ENCODE measurements at places on chromosomes 1 and 21. TPM values are rescaled to one million over a fixed set of nuclear protein-coding genes. Genes with fewer than 3 reads are reported as not detected.

GRCh38 chr1:80973101-80973500 is 827.6 kb upstream of the ADGRL2 start:
- DNase-seq = no peak

DNA sequence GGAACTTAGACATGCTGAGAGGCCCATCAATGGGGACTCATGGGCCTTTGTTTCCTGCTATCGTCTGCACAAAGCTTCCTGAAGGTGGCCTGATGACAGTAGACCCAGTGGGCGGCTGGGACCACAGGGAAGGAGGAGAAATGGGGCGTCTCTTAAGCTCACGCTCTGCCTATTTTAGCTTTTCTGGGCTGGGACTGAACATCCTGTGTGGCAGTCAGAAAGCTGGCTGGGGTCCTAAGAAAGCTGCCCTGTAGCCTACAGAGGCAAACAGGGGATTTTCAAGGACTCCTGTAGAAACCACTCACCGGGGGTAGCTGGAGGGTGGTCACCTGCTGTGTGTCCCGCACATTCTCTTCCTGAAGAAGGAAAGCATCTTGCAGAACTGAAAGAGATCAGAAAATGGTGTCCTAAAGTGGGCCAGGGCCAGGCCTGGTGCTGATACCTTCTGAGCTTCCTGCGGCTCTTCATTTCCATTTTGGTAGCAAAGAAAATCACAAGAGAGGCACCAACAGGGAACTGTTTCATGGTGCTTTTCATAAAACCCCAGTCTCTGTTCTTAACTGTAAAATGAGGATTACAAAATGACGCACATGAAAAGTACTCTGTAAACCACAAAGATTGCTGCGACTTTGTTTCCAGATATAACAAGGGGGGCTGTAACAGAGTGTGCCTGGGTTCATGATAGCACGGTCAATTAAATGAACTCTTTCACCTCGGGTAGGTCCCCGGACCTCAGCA is 8.6 kb downstream of the ZNF496 start:
- DNase-seq = no peak

DNA sequence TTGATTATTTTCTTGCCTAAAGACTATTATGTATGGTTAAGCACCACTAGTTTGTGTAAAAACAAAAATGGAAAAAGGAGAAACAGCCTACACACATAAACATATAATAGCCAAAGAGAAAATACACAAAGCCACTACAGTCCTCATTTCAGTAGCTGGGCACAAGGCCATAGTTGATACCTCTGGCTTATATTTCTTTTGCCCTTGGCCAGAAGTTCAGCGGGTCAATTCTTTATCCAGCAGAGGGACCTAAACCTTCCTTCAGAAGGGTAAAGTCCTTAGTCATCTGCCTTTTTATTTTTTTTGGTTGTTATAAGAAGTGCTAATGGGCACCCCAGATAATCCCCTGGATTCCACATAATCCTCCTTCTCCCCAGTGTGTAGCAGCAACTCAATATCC is 134.1 kb downstream of the PIGK start:
- no peak for DNase-seq

GRCh38 chr1:168918860-168919741 is 187.4 kb upstream of the ATP1B1 start:
- DNase-seq = peak; percentile 86

- no peak for DNase-seq
Measured at GRCh38 chr1:47508702-47509431, 71.0 kb downstream of the FOXD2 start.

DNA sequence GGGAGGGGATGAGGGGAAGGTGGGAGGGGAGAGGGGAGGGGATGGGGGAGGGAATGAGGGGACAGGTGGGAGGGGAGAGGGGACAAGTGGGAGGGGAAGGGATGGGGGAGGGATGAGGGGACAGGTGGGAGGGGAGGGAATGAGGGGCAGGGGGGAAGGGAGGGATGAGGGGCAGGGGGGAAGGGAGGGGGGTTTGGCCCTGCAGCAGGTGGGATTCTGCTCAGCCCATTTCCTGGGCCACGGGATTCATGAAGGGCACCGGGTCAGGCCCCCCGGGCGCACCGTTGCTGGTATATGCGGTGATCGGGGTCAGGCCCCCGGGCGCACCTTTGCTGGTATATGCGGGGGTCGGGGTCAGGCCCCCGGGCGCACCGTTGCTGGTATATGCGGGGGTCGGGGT is 15.1 kb upstream of the SAMD11 start:
- no peak for DNase-seq

DNA sequence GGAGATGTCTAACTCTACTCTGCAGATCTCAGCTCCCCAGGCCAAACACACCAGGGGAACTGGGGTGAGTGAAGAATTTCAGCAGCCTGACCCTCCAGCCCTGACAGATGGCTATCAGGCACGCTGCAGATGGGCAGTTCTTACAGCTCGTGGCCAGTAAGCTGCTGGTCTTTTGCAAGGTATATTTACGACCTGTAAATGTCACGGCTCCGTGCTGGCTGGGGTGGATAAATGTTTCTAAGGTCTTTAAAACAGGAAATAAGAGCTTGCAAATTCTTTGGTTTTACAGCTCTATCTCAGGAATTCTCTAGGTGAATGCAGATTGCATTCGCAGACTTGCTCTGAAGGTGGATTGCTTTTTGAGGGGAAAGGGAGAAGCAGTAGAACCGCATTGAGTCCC is 10.1 kb downstream of the DOP1B start:
- DNase-seq = no peak

GRCh38 chr1:208509072-208509471 is 264.9 kb upstream of the PLXNA2 start:
- DNase-seq = no peak

DNA sequence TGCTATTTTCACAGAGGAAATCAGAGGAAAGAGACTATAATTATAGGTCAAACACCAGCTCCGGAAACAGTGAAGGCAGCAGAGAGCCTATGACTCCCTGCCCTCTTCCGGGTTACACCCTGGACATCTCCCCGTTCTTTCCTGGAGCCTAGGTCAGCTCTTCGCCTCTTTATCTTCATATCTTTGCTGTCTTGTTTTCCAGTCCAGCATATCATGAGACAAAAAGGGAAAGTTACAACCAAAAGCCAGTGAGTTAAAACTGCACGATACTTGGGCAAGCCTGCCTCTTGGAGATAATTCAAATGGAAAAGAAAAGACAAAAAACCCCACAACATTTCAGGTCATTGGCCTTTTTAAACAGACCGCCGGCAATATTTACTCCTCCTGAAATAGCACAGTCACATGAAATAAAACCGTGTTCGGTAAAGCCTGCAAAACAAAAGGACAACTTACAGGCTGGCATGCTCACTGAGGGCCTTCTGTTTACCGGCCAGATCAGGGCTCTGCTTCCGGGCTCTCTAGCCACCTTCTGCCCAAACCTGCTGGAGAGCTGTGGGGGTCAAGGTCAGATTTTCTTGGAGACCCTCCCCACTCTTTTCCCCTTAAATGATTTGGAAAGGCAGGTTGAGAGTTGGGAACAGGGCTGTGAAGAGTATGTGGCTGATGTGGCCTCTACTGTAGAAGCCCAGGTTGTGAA is 42.8 kb upstream of the PPP2R5A start:
- DNase-seq = no peak

- no peak for DNase-seq
Measured at GRCh38 chr1:87180682-87181081, 148.0 kb upstream of the LMO4 start.

DNA sequence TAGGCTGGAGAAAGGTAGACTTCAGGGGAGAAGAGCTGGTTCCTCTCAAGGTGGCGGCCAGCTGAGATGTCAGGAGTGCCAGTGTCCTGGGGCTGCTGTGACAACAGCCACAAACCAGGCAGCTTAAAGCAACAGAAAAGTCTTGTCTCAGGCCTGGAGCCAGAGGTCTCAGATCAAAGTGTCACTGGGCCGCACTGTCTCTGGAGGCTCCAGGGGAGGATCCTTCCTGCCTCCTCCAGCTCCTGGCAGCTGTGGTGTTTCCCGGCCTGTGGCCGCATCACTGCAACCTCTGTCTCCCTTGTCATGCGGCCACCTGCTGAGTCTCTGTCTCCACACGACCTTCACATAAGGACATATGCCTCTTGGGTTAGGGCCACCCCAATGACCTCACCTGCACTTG is 24.4 kb upstream of the TSPEAR start:
- DNase-seq = no peak

DNA sequence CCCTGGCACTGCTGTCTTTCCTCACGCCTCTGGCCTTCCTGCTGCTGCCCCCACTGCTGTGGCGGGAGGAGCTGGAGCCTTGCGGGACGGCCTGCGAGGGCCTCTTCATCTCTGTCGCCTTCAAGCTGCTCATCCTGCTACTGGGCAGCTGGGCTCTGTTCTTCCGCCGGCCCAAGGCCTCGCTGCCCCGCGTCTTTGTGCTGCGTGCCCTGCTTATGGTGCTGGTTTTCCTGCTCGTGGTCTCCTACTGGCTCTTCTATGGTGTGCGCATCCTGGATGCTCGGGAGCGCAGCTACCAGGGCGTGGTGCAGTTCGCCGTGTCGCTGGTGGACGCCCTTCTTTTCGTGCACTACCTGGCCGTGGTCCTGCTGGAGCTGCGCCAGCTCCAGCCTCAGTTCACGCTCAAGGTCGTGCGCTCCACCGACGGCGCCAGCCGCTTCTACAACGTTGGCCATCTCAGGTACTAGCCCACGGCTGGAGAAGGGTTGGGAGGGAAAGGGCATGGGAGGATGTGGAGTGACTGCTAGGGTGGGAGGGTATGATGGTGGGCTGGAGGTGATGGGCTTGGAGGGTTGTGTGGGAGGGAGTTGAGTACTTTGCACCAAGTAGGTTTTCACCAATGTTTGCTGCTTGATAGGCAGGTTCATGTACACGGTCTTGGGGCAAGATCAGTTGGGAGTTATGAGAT is 18.9 kb downstream of the VANGL2 start:
- DNase-seq = no peak

DNA sequence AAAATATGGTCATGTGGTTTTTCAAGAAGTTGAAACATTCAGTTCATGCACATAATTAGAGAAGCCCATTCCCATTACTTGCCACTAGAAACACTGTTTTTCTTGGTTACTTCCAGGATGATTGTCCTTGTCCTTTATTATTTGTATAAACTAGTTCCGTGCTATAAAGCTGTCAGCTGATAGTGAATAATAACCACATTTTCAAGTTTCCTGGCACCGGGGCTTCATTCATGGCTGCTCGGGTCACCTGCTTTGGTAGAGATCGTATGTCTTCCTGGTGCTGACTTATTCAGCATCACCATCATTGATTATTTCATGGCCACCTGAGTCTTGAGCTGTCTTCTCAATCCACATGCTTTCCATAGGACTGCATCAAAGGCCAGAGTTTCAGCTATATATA is 62.9 kb upstream of the ZNF326 start:
- DNase-seq = no peak

- peak; percentile 65 for DNase-seq
Measured at GRCh38 chr1:42177541-42177981, 13.0 kb upstream of the GUCA2A start.

DNA sequence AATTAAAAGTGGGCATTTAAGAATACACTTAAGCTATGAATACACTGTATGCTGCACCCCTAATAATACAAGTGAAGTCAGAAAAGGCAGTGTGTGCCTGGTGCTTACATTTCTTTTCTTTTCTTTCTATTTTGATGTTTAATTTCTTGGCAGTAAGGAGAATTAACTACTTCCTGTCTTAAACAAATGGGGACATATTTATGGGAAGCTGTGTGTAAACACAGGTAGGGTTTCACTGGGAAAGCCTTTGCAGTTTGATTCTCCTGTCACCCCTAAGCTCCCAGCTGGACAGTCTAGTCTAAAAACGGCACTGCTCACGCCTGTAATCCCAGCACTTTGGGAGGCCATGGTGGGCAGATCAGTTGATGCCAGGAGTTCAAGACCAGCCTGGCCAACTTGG is 146.0 kb downstream of the MIS18A start:
- no peak for DNase-seq

- peak; percentile 99 for DNase-seq
Measured at GRCh38 chr21:15224346-15225086, 159.7 kb upstream of the NRIP1 start.

GRCh38 chr1:99738858-99739465 is 27.5 kb downstream of the FRRS1 start:
- DNase-seq = no peak

- DNase-seq = no peak
Measured at GRCh38 chr1:56394298-56394697, 185.1 kb downstream of the PLPP3 start.

- DNase-seq = peak; percentile 80
Measured at GRCh38 chr1:41851589-41851988, 67.1 kb downstream of the HIVEP3 start.

DNA sequence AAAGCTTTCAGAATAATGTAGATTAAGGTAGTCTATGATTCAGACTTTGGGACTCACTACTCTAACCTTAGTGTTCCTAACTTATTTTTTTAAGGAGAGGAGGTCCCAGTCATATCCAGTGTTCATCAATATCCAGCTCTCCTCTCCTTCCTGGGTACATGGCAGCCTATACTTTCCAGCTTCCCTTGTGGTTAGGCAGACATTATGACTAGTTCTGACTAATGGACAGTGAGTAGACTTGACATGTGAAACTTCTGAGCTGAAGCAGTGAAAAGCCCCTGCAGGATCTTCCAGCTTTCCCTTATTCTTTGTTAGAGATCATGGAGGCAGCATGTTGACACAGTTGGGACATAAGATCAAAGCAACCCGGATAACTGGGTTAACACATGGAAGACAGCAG is 144.2 kb downstream of the PTPRU start:
- peak; percentile 89 for DNase-seq

DNA sequence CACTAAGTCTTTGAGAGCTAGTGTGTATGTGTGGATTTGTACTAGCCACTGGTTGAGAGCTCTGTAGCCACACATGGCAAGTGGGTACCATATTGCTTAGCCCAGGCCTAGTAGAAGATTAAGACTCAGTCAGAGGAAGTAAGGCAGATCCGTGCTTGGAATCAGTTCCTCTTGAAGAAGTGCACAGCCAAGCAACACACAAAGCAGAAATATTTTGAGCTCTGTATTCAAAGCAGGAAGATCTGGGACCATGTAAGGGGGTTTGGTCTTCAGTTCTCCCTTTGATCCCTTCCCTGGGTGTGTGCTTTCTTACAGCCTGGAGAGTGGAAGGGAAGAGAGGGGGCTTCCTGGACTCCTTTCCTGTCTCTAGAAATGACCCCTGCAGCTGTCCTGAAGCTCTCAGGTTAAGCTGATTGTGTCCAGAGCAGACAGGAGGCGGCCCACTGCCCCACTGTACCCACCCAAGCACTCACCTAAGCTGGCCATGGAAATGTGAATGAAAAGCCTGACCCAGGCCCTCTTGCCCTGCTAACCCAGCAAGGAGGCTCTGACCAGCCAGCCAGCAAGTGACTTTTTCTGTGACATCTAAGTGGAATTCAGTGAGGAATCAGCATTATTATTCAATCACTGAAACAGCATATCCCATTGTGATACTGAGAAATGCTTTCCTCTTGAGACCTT is 3.6 kb downstream of the ETS2 start:
- DNase-seq = no peak

CLK2 gene
- total RNA-seq = 21.5 TPM

NID1 gene
- 21.3 TPM for total RNA-seq

TNFRSF18 gene
- 0.67 TPM for total RNA-seq

CFHR3 gene
- total RNA-seq = not detected

KIAA1614 gene
- total RNA-seq = 0.26 TPM

Data from mammary epithelial cell (primary cell).